ENCODE measurements at places on chromosomes 16 and 17.

DNA sequence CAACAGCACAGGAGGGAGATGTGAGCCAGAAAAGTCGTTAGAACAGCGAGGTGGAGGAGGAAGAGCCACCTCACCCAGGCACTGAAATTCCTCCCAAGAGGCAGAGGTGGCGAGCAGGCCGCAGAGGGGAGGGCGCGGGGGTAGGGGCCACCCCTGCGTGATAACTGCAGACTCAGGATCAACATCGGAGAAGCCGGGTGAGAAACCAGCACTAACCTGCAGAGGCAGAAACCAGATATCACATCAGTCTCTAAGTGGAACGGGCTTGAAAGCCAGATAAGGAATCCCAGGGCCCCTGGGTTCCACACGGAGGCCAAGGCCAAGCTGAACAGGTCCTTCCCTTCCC, 39.4 kb upstream of the ZC3H18 start:
- DNase-seq: no peak

- no peak for DNase-seq
These were observed 11.0 kb downstream of the NPTX1 start for GRCh38 chr17:80465327-80465974.

GRCh38 chr16:8962393-8963009, 1.2 kb downstream of the USP7 start:
- peak; percentile 37 for DNase-seq

GRCh38 chr17:59366040-59366757, 34.7 kb downstream of the YPEL2 start:
- DNase-seq: no peak

DNA sequence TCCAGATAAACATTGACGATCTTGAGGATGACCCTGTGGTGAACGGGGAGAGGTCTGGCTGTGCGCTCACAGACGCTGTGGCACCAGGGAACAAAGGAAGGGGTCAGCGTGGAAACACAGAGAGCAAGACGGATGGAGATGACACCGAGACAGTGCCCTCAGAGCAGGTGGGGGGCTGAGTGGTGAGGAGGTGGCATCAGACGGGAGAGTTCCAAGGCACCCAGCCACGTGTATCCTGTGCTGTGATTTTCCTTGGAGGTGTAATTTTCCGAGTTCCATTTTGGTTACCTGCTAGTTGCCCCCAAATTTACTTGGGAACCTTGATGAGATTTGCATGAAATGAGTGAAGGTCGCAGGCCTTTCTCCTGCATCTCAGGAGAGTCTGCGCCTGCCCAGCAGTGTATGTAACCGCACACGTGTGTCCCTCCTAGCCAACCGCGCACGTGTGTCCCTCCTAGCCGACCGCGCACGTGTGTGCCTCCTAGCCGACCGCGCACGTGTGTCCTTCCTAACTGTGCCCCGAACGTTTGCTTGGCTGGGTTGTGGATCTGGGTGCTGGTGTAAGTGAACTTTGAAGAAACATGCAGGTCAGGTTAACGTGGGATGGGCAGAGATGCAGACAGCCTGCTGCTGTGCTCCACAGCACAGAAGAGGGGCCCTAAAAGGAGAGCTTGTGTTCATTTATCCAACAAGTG, 10.1 kb downstream of the TCF25 start:
- no peak for DNase-seq

DNA sequence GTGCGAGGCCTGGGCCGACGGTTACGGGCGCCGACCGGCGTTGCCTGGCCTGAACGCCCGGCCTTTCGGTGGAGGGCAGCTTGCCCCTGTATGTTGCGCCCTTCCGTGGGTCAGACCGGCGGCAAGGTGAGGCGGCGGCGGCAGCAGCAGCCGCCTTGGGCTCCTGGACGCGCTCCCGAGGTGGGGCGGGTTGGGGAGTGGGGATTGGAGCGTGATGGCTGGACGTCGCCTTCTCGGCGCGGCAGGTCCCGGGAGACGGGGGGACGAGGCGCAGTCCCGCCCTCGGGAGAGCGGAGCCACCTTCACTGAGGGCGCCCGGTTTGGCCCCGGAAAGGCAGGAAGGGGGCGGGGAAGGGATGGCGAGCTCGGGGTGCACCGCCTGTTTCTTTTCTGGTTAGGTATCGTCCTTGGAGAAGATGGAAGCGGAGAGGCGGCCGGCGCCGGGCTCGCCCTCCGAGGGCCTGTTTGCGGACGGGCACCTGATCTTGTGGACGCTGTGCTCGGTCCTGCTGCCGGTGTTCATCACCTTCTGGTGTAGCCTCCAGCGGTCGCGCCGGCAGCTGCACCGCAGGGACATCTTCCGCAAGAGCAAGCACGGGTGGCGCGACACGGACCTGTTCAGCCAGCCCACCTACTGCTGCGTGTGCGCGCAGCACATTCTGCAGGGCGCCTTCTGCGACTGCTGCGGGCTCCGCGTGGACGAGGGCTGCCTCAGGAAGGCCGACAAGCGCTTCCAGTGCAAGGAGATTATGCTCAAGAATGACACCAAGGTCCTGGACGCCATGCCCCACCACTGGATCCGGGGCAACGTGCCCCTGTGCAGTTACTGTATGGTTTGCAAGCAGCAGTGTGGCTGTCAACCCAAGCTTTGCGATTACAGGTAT, 671 bp downstream of the DGKE start:
- peak; percentile 67 for DNase-seq

DNA sequence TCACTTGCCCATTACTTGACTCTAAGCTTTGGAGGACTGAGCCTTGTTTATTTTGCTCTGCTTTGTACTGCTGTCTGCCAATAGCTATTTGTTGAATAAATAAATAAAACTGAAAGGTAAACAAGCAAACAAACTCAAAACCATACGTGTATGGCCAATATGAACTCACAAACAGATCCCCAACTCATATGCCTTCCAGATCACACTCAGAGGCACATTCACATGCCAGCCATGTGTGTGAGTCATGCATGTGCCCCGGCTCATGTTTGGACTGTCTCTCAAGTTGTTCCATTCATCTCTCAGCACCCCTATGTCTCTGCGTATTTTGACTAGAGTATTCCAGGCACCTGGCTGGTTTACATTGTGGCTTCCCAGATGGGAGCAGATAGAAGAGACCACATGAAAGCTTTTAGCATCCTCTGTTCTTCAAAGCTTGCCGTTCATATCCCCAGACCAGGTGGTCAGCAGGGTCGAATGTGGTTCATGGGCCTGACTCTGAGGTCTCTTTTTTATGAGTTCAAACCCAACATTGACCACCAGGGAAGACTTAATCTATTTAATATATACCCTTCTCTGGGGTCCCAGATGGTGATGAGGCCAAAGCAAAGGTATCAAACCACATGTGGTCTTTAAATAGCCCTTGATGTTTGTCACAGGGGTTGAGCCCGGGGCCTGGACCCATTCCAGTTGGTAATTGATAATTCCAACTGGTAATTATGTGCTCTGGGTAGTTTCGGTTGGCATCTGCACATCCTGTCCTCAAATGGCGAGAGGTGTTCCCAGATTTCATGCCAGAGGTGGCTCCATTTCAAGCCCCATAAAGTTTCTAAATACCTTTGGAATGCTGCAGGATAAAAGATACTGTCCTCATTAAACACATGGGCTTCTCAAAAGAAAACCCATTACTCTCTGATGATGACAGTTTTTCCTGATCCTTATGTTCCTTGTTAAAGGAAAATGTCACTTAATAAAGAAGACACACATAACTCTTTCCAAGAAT, 287.3 kb upstream of the MAF start:
- DNase-seq: no peak

- no peak for DNase-seq
These were observed 51.0 kb downstream of the BANP start for GRCh38 chr16:88002211-88002610.

DNA sequence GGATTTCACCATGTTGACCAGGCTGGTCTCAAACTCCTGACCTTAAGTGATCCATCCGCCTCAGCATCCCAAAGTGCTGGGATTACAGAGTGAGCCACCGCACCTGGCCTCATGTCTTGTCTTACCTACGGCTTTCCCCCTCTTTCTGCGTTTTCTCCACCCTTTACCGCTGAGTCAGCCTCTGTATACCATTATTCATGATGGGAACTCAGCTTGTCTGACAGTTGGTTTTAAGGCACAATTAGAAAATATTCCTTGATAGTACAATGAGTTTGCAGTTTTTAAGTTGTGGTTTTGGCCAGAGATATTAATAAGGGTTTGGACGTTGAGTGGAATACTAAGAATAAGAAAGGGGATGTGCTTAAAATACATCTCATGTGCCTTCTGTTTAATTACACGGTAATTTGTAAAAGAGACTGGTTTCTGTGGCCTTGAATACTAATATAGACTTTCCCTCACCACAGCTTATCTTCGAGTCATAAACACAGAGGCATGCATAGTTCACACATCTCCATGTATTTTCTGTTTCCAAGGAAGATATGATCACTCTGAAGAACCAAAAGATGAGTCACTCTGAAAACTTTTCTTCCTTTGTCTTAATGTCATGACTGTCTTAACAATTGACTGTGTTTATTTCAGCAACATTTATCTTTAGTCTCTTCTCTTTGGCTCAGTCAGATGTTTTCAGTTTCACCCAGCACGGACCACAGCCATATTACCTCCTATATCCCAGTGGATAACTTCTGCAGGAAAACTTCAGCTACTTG, 54.4 kb downstream of the PITPNC1 start:
- DNase-seq: no peak

GRCh38 chr17:27635275-27635823, 4.4 kb downstream of the LGALS9 start:
- DNase-seq: no peak

All from activated T-helper 2 cell treated with anti-CD3 and anti-CD28 coated beads, Interferon-gamma antibody, Interleukin-2, Interleukin-4, amounts not matched to agents 10 μg/mL and 5 μg/mL and 100 μg/mL, durations not matched to agents 14 hours and 24 hours and 36 hours (primary cell).